Kidney epithelial cell (primary cell): ENCODE measurements at places on chromosomes 16 and 17.

- no peak for DNase-seq
These were observed 47.8 kb upstream of the NLRP1 start for GRCh38 chr17:5631958-5632590.

GRCh38 chr16:29761882-29762281 lies 16.1 kb upstream of the C16orf54 start:
- DNase-seq, result no peak

GRCh38 chr17:79476074-79476652 lies 134.7 kb downstream of the RBFOX3 start:
- no peak for DNase-seq

- DNase-seq, result no peak
These were observed 2.1 kb downstream of the PRCD start for GRCh38 chr17:76541739-76542454.

DNA sequence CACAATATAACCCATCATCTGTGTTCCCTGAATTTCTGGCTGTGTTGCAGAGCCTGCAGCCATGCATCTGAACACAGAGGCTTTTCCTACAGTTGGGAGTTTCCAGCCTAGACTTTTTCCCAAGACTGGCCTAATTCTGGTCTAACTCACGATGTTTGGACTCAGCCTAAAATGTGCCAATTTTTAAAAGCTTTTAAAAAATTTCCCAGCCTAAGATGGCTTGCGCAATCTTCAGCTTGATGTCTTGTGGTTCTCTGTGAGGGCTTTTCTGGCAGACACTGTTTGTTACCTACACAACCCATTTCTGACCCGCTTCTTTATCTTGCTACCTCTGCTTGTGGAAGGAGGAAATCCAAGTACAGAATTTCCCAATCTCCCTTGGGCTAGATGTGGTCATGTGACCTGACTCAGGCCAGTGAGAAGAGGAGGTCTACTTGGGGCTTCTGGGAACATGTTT lies 72.7 kb upstream of the GAS7 start:
- DNase-seq, result no peak
